ENCODE measurements at places on chromosomes 11 and 22.

DNA sequence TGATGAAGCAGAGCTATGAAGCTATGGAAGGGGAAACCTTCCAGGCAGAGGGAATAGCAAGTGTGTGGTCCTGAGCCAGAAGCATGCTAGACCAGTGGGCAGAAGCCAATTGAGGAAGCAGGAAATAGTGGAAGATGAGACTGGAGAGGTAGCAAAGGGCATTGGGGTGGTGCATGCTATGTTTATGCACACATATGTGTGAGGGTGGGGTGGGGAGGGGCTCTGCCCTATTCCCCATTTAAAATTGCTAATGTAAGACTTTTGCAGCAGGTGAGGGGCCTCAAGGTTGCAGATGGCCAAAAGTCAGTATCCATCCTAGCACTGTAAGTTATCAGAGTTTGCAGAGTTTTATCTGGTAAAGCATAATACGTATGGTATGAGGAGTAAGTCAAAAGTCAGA, 626.6 kb upstream of the KIRREL3 start:
- no peak for DNase-seq

GRCh38 chr11:12693479-12694182, 19.4 kb downstream of the TEAD1 start:
- no peak for DNase-seq

DNA sequence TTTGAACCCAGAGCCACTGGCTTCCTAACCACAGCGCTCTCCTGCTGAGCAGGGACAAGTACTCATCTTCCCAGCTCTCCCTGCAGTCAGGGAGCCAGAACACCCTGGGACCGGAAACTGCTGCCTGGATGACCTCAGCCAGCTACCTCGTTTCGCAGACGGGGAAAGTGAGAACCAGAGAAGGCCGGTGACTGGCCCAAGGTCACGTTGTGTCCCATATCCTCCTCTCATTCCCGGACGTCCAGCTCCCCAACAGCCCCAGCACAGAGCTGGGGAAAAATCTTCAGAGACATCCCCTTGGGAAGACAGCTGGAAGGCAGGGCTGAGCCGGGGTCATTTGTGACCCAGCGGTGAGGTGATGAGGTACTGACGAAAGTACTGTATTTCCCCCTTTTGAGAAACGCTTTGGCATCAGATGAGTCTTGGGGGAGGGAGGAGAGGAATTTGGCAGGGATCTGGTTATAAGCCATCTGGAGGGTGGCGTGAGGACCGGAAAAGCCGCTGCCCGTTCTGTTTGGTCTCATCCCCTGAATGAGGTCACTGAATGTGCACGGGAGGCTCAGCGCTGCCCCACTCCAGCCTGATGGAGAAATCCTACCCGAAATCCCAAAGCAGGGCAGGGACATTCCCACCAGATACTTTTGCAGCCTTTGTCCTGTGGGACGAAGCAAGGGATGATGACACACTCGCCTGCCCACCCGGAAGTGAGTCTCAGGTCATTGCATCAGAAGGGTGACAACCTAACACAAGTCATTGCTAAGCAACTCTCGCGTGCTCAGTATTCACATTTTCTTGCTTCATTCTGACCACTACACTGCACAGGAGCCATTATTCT, 41.1 kb downstream of the LIF start:
- DNase-seq = no peak

GRCh38 chr11:72375241-72375960, 58.9 kb downstream of the CLPB start:
- DNase-seq = no peak

DNA sequence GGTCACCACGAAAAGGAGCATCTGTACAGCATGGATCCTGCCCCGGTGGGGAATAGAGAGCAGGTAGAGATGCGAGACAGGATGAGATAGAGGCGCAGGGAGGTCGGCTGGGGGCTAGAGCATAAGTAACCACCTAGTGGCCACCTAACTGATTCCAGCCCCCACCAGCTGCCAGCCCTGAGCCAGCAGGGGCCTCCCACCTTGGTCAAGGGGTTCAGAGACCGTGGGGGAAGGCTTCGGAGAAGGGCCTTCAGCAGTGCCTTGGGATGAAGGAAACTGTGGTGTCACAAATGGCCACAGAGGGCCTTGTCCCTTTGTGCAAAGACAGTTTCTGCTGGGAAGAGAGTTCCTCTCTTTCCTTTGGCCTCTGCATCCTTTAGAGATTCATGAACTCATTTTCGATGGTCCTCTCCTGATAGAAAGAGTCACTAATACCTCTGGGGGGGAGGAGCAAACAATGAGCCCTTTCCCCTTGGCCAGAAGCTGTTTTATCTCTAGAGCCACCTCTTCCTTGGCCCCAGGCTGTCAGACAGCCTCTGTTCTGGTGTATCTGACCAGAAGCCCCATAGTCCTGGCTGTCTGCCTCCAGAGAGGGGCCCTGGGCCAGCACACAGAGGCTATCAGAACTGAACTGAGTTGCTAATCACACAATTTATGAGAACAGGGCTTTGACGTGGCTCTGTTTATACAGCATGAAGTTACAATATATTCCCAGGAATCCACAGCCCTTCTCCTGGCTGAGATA, 146.0 kb downstream of the PARVA start:
- DNase-seq = no peak

DNA sequence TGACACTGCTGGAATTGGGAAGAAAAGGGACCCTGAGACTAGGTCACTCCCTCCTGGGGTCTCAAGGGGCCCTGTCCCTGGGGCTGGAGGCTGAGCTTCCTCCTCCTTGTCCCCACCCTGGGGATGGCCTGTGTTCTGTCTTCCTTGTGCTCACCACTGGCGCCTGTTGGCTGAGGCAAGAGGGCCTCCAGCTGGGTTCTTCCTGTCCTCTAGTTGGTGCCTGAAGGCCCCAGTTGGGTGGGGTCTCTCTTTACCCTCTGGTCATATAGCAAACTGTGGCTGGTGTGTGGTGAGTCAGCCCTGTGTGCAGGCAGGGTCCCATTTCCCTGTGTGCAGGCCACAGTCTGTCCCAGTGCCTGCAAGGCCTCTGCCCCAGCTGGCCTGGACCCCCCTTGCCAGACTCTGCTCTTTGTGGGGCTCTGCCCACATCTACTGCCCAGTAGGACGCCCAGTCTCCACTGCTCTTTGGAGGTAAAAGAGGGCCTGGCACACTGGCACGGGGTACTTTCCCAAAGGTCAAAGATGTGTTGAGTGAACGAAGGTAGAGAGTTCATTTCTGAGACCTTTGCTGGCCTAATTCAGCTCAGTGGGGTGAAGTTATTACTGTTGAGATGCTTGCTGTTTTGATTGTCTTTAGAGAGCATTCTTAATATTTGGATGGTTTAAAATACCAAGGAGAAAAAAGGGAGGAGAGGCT, 55.1 kb upstream of the CLDN5 start:
- no peak for DNase-seq

- no peak for DNase-seq
Observed at GRCh38 chr22:29788339-29789279, 21.4 kb downstream of the UQCR10 start.

- DNase-seq = no peak
Observed at GRCh38 chr11:60917267-60917666, 3.3 kb downstream of the TMEM109 start.

DNA sequence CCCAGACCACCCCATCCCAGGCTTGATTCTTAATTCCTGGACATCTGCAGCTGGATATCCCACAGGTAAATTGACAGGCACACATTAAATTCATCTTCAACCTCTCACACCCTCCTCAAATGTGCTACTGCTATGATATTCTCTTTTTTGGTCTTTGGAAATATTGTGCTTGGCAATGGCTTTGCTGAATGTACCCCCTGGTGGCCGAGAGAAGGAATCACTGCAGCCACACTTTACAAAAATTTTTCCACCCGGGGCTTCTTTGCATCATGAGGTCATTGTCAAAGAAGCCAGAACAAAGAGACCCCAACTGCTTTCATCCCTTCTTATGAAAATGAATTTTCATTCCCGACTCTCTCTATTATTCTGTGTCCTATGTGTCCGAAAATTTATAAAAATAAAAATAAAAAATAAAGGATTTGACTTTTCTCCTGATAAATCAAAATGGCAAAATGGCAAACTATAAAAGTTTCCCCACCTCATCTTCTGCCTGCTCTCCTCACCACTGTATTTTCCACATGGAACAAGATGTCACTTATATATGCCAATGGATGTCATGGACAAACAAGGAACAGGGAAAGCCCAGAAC, 15.0 kb upstream of the CYB5R2 start:
- peak; percentile 9 for DNase-seq

- no peak for DNase-seq
Observed at GRCh38 chr11:58616594-58616993, 5.9 kb upstream of the CNTF start.

GRCh38 chr11:46359953-46360352, 12.7 kb downstream of the DGKZ start:
- DNase-seq = no peak

DNA sequence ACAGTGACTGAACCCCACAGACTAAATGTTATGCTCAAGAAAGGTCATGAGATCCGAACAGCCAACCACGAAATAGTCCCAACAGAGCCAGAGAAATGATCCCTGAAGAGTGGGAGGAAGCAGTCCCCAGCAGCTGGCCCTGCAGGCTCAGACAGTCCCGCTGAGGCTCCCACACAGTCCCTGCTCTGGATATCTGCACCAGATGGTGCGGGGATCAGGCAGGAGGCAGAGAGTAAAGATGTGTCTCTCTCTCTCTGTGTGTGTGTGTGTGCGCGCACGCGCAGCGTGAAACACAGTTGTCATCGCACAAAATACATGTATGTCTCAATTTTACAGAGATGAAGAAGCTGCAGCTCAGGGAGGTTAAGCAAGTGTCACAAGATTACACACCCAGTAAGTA, 27.9 kb downstream of the GUCY1A2 start:
- no peak for DNase-seq

DNA sequence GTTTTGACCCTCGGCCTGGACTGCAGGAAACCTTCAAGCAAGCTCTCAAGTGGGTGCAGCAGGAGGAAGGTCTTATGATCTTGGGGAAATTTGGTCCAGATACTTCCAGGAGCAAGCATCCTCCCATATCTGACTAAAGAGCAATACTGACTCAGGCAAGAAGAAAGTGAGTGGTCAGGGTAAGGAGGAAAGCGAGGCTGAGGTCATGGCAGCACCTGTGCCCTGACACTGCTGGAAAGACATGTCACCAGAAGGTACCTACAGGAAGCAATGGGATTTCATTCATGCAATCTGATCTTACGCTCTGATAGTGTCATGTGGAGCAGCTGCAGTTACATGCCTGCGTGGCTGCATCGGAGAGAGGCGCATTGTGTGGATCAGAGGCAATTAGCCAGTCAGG, 6.5 kb upstream of the TOP3B start:
- no peak for DNase-seq

DNA sequence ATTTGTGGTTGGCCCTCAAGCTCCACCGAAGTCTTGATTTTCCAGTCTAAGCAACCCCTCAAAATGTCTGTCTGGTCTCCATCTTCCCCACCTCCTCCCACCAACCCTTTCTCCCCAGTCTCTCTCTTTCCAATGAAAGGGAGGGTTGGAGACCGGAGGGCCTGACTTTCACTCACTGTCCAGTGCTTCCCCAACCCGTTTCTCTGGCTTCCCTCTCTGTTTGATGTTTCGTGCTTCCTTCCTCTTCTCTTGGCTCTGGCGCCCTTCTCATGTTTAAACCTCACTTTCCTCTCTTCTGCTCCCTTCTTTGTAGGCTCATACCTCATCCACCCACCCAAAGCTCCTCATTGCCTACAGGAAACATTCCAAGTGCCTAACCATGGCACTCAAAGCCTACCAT, 11.1 kb upstream of the VPS37C start:
- no peak for DNase-seq

DNA sequence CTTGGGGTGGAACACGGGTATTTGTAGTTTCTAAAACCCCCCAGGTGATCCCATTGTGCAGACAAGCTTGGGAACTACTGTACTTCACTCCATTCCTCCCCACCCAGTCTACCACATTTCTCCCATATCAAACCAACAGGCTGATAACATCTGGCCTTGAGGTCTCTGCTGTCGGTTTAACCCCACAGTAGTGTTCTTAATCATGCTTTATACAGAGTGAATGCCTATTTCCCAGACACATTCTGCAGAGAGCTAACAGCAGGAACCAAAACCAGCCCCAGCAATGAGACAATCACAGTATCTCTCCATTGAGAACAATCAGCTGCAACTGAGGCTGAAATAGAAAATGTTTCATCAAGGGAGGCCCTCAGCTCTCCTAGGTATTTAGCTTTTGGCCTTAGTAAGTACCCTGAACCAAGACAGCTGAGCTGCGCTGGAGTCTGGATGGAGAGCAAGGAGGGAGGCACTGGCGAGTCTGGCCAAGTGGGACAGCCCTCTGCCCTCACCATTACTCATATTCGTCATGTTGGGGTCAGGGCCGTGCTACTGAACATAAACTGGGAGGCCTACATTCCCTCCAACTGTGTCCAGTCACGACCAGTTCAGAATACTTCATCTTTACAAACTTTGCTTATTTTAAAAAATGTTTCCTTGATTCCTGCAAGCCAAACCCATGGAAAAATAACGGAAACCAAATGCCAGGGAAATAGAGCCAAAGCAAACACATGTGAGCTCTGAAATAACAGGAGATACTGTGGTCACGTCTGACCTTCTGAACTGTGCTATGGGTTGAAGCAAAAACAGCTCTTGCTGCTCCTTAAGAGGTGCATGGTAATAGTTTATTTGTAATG, 81.0 kb downstream of the CCDC34 start:
- no peak for DNase-seq

- no peak for DNase-seq
Observed at GRCh38 chr11:85643191-85643614, 4.6 kb upstream of the TMEM126A start.

GRCh38 chr22:28344918-28345703, 334.5 kb downstream of the TTC28 start:
- DNase-seq = no peak

DNA sequence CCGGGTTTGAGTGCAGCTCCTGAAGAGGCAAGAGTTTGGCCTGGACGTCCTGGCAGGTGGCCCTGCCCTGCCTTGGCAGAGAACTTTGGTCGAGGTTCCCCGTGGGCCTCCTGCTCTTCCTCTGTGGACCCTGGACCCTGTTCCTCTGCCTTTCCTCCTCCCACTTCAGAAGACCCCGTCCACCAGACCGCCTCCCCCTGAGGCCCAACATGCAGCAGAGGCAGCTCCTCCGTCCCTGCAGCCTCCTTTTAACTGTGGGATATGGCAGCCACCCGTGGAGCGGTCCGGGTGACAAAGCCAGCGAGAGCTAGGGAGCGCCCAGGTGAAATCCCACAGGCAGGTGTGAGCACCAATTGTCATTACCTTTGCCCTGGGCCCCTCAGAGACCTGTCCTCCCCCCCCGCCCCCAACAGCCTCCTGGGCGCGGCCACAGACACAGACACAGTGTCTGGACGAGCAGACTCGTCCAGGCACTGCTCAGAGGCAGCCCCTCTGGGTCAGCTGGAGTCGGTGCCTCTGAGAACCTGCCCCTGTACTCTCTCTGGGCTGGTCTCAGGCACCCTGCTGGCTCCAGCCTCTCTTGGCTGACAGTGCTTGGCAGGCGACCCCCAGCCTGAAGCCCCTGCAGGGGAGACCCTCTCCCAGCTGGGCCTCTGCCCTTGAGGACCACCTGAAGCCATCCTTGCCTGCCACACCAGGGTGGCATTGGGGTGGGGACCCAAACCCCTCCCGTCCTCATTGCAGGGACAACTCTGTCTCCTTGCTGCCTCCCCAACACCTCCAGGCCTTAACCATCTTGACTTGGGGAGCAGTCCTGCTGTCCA, 4.1 kb upstream of the PTDSS2 start:
- DNase-seq = no peak
